ENCODE measurements at places on chromosomes 7 and 10.
A peak's percentile ranks its signal among the peaks of the same experiment; 100 is the strongest.

DNA sequence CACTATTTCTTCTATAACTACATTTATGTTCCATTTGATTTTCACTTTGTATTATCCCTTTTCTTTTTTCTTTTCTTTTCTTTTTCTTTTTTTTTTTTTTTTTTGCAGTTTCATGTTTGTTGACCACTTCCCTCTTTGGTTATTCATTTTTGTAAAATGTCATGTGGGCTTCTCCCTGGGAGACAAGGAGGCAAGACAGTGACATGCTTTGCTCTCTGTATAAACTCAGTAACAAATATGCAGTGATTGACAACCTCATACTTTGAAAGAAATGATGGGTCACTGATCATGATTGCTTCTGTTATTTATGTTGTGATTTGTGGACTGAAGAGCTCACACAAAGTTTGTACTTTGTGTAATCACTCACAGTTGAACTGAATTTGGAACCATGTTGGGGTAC lies 90.2 kb upstream of the ABI1 start:
- DNase-seq, result no peak

DNA sequence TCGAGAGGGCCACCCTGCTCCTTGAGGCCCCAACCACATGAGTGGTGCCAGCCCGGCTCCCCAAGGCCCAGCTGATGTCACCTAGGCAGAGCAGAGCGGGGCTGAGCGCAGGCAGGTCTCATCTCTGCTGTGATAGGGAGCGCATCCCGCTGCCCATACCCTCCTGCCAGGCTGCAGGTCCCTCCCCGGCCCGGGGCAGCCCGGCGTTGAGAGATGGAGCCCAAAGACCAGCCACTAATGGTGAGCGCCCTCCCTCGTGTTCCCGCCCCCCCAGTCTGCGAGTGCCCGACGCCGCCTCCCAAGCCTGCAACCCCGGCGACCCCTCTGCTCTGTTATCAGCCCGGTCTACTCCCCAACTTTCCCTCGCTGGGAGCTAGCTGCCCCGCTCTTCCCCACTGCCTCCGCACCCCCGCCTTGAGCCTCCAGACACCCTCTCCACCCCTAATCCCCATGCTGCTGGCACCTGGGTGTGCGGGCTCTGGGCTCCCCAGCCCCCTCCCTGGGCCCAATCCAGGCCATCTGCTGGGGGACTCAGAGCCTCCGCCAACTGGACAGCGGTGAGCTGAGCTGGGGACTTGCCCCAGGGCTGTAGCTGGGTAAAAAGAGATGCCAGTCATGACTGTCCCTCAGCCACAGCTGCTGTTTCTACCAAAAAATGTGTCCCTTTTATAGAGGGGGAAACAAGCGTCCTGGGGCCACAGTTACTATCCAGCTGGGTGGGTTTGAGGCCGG lies 19.7 kb upstream of the CHST12 start:
- DNase-seq, result peak; percentile 69

- DNase-seq, result no peak
Measured at GRCh38 chr7:104873401-104873800, 140.6 kb upstream of the KMT2E start.

DNA sequence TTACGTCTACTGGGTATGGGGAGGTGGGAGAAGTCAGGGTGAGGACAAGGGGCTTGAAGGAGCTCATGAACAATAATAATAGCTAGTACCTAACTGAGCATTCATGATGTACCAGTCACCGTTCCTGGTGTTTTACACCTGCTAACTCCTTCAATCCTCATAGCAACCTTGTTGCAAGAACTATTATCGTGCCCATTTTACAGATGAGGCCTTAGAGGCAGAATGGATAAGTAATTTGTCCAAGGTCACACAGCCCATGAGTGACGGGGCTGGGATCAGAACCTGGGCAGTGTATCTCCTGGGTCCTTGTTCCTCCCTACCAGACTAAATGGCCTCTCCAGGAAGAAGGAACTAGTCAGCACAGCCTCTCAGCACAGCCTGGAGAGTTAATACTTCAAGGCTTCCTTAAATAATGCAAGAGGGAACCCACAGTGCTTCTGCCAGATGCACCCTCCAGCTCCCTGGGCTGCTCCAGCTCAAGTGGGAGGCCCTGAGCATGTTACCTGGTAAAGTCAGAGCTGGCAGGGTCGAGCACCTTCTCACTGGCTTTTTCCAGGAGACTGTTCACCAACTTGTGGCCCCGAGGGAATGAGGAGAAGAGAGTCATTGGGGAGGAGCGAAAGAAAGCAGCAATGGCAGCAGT lies 28.8 kb downstream of the RRP12 start:
- peak; percentile 39 for DNase-seq
